ENCODE measurements at places on chromosomes 6 and 20.

- DNase-seq: no peak
Measured at GRCh38 chr20:51945177-51945576, 142.9 kb upstream of the SALL4 start.

- no peak for DNase-seq
Measured at GRCh38 chr20:22579119-22579427, 5.3 kb downstream of the FOXA2 start.

- DNase-seq: no peak
Measured at GRCh38 chr6:157806131-157806855, 16.8 kb upstream of the SNX9 start.

- DNase-seq: no peak
Measured at GRCh38 chr6:15387118-15387517, 141.2 kb downstream of the JARID2 start.

GRCh38 chr20:251354-251753 is 6.2 kb upstream of the DEFB132 start:
- DNase-seq: no peak

GRCh38 chr6:129350278-129350677 is 359.7 kb downstream of the ARHGAP18 start:
- no peak for DNase-seq

GRCh38 chr20:4053071-4053919 is 37.9 kb upstream of the RNF24 start:
- no peak for DNase-seq

GRCh38 chr6:157381631-157382621 is 936 bp downstream of the ZDHHC14 start:
- DNase-seq: peak; percentile 74

DNA sequence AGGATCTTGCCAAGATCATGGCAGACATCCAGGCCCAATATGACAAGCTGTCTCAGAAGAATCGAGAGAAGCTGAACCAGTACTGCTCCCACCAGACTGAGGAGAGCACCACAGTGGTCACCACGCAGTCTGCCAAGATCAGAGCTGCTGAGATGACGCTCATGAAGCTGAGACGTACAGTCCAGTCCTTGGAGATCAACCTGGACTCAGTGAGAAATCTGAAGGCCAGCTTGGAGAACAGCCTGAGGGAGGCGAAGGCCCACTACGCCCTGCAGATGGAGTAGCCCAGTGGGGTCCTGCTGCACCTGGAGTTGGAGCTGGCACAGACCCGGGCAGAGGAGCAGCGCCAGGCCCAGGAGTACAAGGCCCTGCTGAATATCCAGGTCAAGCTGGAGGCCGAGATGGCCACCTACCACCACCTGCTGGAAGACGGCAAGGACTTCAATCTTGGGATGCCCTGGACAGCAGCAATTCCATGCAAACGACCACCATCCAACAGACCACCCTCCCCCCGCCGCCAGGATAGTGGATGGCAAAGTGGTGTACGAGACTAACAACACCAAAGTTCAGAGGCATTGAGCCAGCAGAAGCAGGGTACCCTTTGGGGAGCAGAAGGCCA is 44.7 kb upstream of the GRM4 start:
- DNase-seq: peak; percentile 55

- no peak for DNase-seq
Measured at GRCh38 chr6:10794239-10794638, 44.1 kb downstream of the MAK start.

DNA sequence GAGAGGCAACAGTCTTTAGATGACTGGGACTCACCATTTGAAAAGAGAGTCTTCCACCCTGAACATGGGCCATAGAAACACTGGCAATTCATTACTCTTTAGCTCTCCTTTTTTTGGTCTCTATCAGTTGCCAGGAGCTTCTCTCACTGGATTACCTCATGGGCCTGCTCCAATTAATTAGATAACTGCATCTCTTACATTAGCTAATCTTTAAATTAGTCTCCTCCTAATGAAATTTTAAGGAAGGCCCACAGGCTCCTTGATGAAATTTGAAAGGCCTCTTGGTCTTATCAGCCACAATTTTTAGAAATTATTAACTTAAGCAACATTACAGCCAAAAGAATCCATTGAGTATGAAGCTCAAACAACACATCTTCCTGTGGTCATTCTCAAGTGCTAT is 184.4 kb downstream of the UNC5CL start:
- DNase-seq: no peak

DNA sequence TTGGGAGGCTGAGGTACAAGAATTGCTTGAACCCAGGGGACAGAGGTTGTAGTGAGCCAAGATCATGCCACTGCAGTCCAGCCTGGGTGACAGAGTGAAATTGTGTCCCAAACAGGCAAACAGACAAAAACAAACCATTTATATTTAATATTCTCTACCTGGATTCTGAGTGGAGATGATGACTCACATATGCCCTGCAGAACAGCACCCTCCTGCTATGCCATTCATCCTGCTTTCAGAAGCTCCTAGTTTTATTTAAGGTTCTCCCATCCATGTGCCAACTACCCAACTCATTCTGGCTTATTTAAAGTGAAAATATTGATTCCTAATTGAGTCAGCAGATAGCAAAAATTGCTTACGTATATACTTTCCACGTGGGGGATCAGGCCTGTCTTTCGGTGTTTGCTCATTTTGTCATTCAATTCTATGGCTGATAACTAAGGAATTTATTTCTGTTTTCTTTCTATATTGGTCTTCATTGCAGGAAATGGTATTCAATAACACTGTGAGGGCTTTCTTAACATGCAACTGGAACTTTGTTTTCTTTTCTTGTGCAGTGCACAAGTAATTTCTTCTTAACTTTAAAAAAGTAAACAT is 459.1 kb upstream of the JAG1 start:
- DNase-seq: no peak

- DNase-seq: no peak
Measured at GRCh38 chr20:11329271-11329670, 588.4 kb upstream of the BTBD3 start.

GRCh38 chr6:167705211-167705750 is 121.4 kb upstream of the AFDN start:
- no peak for DNase-seq

DNA sequence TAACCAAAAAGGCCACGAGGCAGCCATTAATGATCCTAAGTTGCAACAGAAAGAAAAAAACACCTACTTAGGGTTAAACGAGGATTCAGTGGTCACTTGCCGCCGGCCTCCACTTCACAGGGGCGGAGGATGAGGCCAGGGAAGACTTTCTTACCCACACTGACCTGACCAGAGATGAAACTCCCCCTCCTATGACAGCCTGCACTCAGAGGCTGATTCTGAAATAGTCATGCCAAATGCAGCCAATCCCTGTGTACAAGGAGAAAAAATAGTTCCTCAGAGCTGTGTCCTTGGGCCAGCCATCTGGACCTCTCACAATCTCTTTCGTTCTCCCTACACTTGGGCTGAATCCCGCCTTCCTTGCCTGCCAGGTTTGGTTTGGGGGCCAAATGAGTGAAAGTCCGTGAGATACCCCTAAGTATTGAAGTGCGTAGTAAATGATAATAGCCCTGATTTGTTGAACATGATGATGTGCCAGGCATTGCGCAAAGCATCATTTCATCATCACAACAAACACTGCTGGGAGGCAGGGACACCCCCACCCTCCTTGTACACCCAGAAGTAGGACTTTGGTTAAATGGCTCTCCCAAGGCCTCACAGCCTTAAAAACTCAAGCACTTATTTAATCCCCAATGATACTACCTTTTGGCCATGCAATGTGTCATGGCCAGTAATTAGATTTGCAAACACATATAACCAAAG is 3.2 kb upstream of the IRF4 start:
- no peak for DNase-seq

DNA sequence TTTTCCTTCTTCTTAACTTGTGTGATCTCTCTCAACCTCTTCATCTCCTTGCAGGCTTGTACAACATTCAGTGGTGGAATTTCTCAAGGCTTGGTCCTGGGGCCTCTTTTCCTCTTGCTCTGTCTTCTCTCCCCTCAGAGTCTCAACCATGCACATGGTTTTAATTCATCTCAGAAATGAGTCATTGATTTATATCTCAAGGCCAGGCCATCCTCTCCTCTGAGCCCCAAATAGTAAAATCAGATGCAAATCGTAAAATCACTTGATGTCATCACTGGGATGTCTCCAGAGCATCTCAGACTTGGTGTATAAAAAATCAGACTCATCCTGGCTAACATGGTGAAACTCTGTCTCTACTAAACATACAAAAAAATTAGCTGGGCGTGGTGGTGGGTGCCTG is 85.0 kb downstream of the FNDC1 start:
- DNase-seq: no peak

DNA sequence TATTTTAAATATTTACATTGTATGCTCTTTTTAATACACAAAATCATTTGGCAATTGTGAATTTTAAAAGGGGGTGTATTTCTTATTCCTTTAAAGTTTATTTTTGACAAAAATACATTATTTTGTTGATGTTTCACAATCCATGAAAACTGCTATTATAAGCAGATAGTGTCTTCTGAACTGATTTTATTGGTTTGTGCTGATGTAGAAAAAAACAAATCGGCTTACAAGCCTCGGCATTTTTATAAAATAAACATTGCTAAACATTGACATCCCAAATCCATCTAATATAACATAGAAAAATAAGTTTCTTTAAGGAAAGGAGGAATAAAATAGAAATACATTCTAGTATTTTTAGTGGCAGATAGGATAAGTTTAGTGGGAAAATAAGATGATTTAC is 634.7 kb downstream of the GRIK2 start:
- DNase-seq: no peak

- DNase-seq: no peak
Measured at GRCh38 chr20:51392614-51393186, 149.8 kb downstream of the NFATC2 start.

GRCh38 chr6:111837641-111838500 is 35.4 kb downstream of the FYN start:
- no peak for DNase-seq

GRCh38 chr6:28337121-28337520 is 1.2 kb upstream of the ZSCAN31 start:
- DNase-seq: no peak

- DNase-seq: no peak
Measured at GRCh38 chr20:38935967-38936407, 9.8 kb downstream of the FAM83D start.

- DNase-seq: no peak
Measured at GRCh38 chr6:156807795-156808194, 30.6 kb downstream of the ARID1B start.

DNA sequence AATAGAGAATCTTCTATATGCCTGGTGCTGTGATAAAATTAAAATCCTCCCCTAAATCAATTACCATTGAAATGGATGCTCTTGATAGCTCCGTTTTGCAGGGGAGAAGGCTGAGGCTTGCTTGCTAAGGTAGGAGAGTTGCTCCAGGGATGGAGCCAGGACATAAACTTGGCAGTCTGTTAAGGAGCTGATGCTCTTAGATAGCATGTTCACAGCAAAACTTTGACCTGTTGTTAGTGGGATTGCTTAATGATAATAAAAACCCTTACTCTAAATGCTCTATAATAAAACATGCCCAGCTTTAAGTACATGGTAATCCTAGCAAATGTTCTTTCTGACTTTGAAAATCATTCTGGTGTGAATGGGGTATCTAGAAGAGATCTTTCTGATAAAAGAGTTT is 228.4 kb upstream of the JAG1 start:
- DNase-seq: no peak

- no peak for DNase-seq
Measured at GRCh38 chr6:53758496-53758895, 36.3 kb upstream of the LRRC1 start.

DNA sequence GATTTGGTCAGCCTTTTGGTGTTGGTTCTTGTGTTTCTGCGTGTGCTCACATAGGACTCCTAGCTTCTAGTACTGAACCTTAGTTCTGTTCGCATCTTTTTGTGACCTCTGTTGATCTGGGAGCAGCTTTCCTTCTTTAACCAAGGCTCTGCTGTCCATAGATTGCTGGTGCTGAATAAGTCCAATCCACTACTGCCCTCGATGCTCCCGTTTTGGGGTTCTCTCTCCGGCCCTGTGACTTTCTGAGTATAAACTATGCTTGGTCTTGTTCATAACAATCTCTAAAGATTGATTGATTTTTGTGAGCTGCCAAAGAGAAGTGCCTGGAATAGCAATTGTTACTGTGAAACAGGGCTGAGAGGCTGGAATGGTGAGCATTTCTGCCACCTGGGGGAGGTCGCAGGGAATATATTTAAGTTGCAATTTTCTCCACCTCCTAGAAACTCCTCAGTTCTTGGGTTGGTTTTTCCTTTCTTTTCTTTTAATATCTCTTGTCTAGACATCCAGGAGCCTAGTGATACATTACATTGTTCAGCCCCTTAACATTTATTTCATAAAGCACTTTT is 422.9 kb upstream of the CHD6 start:
- no peak for DNase-seq

DNA sequence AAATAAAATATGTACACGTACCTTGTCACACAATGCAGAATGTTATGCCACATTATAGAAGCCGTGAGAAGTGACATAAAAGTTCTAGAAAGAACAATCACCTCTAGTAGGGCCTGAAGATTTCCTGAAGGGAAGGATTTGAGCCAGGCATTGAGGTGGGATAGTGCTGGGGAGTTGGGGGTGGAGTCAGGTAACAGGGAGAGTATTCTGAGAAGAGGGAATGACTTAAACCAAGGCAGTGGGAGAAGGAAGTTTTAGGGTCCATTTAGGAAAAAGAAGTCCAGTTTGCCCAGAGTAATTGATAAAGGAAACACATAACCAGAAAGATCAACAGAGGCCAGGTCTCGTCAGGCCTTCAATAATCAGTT is 262.8 kb downstream of the ARHGAP18 start:
- DNase-seq: no peak

GRCh38 chr20:2847802-2848201 is 7.3 kb downstream of the VPS16 start:
- DNase-seq: no peak

DNA sequence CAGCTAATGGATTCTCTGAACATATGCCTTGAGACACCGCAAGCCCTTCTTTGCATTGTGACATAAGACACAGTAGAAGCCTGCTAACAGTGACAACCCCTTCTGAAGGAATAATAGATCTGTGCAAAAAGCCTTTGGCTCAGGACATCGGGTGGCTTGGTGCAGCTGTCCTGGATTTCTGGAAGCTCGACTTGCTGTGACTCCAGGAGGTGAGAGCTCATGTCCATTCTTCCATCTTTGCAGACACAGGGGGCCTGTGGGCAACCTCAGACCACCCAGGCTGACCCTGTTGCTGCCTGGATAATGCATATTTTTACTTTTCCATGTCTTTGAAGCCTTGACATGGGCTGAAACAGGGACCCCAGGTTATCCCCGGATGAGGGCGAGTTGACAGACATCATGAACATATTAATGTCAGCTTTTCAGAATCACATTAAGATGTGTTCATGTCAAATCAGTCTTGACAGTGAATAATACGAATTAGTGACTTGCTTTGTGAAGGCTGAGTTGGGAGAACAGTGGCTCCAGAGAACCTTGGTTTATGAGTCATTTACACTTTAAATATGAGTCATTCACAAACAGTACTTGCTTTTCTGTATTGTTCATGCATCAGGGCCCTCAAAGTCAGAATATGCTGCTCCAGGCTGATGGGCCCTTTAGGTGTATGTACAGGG is 66.8 kb upstream of the IYD start:
- no peak for DNase-seq

DNA sequence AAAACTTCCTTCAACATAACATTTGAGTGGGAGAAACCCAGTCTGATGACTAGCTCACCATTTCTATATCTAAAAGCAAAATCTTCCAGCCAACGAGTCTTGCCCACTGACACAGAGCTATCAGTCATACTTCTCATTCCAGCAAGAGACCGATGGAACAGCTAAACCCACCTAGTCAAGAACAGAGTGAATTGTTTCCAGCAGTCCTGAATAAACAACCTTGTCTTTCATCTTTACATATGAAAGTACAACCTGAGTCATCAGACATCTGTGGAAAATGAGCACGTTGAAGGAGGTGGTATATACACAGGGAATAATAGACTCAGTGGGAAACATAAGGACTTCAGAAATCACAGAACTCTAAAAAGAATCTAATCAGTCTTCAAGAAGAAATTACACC is 23.8 kb downstream of the NRSN1 start:
- DNase-seq: no peak

All from aorta (tissue), 5 donors.